ENCODE measurements at places on chromosomes 2 and 18.

GRCh38 chr2:42935692-42936671 is 143.6 kb upstream of the HAAO start:
- no peak for DNase-seq

GRCh38 chr18:45930963-45931362 is 36.2 kb downstream of the EPG5 start:
- DNase-seq = no peak

DNA sequence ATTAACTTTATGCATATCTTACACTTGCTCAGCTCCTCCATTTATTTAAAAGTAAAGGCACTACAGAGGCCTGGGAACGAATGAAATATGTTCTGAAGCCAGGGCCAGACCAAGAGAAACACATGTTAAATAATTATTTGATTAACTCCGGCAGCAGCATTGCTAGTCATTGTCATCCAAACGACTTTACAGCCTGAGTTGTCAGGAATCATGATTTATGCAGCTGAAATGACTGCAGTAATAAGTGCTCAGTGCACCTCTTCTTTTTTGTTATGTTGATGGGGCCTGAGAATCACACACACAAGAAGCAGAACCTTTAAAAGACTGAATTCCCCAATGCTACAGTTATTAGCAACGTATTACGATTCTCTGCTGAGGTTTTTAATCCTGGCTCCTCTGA is 58.9 kb downstream of the EPHA4 start:
- no peak for DNase-seq

DNA sequence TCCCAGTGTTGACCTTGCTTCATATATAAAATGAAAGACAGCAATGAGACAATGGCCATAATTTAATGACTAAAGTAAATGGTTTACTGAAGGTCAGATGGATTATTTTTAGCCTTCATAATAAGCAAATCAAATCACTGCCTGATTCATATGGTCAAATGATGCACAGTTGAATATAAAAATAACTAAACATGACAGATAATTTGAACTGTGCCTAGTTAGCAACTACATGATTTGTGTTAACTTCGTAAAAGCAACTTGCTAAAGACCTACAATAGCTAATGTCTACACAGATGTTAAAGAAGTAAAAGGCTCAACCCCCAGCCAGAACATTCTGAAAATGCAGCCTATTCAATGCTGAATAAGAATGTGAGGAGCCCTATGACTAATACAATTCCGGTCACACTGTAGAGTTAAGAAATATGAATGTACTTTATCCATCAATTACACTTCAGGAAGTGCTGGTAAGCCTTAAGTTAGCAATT is 590.8 kb upstream of the CDH2 start:
- no peak for DNase-seq

DNA sequence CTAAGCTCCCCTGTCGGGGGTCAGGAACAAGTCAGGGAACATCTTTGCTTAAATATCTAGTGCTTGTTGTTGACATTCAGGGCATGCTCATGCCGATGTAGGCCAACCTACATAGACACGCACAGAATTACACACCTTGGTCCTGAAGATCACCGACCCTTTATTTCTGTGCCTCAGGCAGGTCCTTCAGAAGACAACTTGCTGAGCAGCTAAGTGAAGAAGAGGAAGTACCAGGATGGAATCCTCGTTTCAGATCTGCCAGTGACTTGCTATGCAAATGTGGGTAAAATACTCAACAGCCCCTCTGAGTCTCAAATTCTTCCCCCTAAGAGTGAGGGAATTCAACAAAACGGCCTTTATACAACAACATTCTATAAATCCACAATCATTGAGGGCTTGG is 494.7 kb downstream of the BCL11A start:
- peak; percentile 56 for DNase-seq

- no peak for DNase-seq
These were observed 55.9 kb downstream of the GRB14 start for GRCh38 chr2:164565359-164565758.

DNA sequence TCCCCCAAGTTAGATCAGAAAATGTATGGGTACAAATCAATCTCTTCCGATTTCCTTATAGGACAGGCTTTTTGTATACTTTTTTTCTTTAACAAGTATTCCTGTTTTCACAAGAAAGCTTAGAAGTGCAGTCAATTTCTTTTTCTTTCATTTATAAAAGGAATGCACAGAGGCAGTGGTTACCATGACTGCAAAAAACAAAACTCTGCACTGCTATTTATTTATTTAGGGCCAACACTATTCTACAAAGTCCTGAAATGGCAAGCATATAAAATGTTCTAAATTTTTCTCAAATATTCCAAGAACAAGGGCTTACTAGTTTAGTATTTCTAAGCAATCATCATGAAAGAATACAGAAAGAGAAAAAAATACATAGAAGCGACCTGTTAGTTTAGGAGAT is 22.2 kb downstream of the ATAD2B start:
- DNase-seq = no peak

DNA sequence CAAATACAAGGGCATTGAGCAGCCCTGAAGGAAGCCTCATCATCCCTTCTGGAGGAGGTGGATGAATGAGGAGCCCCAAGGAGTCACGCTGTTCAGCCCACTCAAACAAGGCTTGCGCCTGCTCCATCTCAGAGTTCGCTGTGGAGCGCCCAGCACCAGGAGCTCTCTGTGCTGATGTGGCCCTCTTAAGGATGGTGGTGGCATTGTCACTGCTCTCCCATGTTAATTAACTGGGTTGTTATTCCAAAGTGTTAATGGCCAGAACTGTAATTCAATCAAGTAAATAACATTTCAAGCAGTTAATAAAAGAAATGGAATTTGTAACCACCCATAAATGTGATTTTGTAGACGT is 726.0 kb upstream of the RAB6C start:
- DNase-seq = no peak
